H9 (cell line): ENCODE measurements at places on chromosomes 6 and 20. TPM values are rescaled to one million over a fixed set of nuclear protein-coding genes. Genes with fewer than 3 reads are reported as not detected.

The TP53TG5 gene
- 0.59 TPM in 1 of 2 replicates, not detected in the other for total RNA-seq

DNA sequence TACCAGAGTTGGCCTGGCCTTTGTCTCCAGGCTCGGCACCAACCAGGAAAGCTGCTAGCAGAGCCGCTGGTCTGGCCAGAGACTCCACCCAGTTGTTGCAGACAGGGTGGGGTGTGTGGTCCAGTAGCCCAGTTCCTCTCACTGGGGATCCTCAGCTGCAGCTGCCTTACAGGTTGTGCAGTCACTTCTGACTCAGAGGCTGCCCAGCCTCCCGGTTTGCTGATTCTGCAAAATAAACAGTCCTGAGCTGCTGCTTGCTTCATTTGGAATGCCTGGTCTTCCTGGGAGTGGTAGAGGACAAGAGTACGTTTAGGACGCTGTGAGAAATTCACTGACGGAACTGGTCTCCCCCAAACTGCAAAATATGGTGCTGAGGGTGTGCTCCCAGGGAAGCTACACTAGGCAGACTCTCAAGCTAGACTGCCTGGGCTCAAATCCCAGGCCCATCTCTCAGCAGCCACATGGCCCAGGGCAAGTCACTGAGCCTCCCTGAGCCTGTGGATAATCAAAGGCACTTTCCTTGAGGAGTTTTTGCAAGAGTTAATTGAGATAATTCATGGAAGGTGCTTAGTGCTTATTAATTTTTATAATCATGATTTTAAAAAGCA, 246.1 kb downstream of the TFAP2C start:
- H3K27ac ChIP-seq, result no peak overlapping the region
- no peaks in the 10 kb centered on the region for H3K36me3 ChIP-seq
- no peak overlapping the region for H3K4me3 ChIP-seq
- no peaks in the 10 kb centered on the region for H3K27me3 ChIP-seq
- H3K4me1 ChIP-seq, result no peaks in the 10 kb centered on the region

- DNase-seq, result no peak
- peak overlapping the region; percentile 59 for H3K4me3 ChIP-seq
- peaks cover 16% of the 10 kb centered on the region; the same call in 1 of the 2 replicates for H3K27me3 ChIP-seq
- peaks cover 5% of the 10 kb centered on the region; the same call in 2 of the 3 replicates for H3K36me3 ChIP-seq
- H3K4me1 ChIP-seq, result no peaks in the 10 kb centered on the region
These were observed 615 bp upstream of the EYA2 start for GRCh38 chr20:46893877-46894578.

The BRD2 gene
- total RNA-seq, result 244 and 252 TPM in 2 replicates
